ENCODE measurements at places on chromosomes 2 and 18.

- no peak for DNase-seq
These were observed 9.7 kb downstream of the TNS1 start for GRCh38 chr2:217993138-217993537.

GRCh38 chr2:107107351-107107750 lies 221.4 kb upstream of the ST6GAL2 start:
- DNase-seq = no peak

DNA sequence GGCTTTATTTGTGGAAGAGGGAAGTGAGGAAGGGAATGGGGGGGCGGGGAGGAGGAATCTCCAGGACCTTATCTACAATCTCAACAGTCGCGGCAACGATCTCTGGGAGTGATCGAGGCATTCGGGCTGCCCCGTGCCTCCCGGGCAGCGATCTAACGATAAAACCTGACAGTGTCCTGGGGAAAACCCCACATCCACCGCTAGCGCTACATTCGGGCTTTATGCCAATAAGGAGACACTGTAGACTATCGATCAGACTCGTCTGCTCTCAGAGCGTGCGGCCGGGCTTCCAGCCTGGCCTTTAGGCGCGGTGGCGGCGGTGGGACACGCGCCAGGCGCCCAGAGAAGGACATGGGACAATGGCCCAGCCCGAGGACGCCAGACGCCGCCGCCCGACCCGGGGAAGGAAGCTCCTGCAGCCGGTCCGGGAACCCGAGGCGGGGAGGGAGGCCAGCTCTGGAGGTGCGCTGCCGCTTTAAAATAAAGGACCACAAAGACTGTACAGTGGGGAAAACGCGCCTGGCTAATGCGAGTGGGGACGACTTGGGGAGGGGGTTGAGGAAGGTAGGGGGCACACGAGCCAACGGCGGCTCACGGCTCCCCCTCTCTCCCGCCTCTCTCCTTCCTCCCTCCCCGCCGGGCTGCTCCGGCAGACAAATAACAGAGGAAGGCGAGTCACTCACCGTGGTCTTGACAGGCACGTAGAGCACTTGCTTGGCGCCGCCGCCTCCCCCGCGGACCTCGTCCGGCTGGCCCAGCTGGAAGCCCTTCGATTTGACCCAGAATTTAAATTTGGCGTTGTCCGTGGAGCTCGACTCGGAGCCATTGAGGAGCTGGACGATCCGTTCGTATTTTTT lies 2.2 kb downstream of the NOL4 start:
- no peak for DNase-seq

GRCh38 chr2:219783359-219783975 lies 156.0 kb downstream of the SLC4A3 start:
- no peak for DNase-seq

DNA sequence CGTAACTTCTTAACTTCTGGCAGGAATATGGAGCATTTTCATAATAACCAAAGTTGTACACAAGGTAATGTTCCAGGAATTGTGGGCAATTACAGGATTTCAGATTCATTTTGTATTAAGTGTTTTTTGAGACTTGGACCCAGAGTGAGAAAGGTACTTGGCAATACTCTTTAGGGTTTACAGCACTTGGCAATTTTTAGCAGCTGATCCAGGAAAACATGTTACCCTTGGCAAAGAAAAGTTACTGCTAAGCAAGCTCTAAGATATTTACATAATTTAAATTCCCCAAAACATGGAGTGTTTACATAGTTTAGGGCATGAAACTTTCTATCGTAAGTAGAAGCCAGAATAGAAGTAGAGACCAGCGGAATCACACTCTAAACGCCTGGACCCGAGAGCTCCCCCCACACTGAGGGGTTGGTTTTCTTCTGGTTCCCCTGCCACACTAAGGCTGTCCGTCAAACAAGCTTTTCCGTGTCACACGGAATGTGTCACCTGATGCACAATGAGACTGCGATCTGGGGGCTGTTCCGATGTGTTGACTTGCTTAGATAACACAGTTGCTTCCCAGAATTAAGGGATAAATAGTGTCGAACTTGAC lies 177.1 kb downstream of the PTGR3 start:
- no peak for DNase-seq

DNA sequence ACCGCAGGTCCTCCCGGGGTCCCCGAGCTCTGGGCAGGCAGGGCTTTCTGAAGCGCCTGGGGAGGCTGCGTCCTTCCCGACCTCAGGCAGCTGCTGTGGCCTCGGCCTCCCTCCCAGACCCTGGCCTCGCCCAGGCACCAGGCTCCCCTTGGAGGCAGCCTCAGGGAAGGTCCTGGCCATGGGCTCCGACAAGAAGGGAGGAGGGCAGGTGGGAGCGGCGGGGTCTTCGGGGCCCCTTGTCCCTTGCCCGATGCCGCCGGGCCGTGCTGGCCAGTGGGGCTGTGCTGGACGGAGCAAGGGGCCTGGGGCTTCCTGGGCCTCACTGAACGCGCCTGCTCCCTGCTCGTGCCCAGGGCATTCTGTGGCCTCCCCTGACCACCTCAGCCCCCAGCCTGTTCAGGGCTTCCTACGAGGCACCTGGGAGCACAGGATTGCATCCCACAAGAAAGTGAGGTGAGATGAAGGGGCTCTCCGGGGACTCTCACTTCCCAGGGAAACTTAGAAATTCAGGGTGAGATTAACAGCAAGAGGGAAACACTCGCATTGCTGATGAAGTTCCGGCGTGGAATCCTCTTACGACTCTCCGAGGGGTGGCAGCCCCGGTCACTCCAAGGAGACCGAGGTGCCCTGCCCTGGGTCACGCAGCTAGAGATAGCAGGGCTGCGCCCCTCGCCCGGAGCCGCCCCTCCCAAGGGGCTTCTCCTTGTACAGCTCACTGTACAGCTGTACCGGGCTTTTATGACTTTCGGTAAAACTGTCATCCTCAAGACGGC lies 778 bp downstream of the MFSD2B start:
- DNase-seq = peak; percentile 44

- no peak for DNase-seq
These were observed 262.9 kb upstream of the KLHL29 start for GRCh38 chr2:23121968-23122648.

DNA sequence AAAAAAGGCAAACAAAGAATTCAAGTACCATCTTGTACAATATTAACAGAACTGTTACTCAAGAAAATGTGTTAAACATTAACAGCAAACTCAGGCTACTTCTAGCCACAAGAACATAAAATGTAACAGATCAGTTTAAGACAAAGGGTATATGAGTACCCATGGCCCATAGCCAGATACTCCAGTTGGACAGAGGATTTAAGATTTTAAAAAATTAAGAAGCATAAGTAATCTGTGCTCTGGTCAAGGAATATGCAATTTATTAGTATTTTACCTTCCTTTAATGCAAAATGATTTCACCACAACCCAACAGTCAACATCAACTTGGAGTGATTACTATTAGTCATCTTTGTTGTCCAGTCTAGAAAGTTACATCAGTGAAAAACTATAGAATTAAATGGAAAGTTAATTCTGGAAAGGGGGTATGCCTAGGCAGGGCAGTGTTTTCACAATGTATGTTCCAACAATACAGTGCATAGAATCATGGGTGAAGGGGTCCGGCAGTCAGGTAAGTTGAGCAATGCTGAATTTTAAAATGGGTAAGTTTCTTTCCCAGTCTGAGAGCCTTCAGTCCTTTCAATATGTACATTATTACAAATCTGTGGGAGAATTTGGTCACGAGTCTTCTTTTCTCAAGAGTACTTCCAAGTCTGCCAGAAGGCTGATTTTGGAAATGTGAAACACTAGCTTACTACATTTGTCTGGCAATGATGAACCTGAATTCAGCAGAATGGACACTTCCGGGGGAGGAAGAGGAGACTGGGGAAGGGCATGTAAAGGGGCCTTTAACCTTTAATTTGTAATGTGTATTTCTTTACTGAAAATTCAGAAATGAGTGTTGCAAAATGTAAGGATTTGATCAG lies 34.5 kb downstream of the SFT2D3 start:
- no peak for DNase-seq

GRCh38 chr18:67266246-67267237 lies 250.0 kb downstream of the DSEL start:
- DNase-seq = no peak

DNA sequence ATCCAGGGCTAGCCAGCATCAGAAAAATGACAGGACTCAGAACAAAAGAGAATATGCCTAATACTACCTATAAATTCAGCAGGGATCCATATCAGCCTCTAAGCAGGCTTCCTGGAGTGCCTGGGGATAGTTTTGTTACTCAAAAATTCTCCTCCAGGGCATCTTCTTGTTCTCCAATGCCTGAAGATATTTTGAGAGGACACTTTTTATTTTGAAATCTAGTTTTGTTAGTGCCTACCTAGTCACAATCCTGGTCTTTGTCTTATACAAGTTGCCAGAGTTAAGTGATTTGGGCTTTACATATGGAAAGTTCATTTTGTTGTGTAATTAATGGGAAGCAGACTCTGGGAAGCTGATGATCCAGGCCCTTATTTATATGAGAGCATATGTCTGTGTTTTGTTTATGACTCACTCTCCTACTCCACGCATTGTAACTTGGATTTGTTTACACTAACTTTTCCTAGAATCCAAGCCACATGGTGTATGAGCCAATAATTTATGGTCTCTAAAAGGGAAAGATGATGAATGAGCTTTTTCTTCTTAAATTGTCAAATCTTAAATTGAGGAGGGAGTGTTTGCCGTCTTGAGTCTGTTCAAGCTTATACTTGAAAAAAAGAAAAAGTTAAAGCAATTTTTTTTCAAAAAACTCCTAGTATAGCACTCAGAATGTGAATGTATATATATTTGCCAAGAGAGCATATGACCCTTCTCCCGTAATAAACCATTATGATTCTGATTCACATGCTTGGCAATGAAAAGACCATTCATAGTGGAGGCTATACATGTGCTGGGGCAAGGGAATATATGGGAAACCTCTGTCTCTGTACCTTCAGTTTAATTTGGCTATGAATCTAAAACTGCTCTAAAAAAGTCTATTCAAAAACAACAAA lies 370.3 kb downstream of the SETBP1 start:
- no peak for DNase-seq

DNA sequence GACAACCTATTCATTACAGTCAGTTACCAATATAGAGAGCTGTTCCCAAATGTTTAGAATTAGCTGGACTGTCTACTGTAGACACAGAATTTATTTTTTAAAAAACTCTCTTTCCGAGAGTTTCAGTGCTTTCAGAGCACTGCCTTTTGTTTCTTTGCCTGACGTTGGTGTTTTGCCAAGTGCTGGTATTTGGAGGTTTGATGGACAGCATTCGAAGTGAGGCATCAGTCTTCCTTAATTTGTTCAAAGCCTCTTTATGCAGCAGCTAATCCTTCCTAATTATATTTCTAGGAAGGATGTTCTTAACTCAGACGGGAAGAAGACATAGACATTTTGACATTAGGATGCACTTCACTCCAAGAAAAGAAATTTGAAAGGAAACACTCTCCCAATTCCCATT lies 83.2 kb downstream of the LTBP1 start:
- DNase-seq = no peak

GRCh38 chr18:3499501-3499900 lies 49.5 kb downstream of the TGIF1 start:
- DNase-seq = no peak

GRCh38 chr2:147634826-147635225 lies 210.0 kb upstream of the ACVR2A start:
- no peak for DNase-seq

DNA sequence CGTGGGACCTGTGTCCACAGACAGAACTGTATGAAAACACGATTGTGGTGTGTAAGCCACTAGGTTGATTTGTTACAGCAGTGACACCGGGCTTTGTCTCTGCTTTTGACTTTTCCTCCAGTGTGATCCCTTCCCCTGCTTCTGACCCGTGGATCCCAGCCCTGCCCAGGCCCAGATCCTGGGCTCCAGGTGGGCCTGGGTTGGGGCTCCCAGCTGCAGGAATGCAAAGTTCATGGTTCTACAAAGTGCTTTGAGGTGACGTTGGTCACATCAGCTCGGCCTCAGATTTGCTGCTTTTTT lies 26.8 kb downstream of the HPCAL1 start:
- no peak for DNase-seq

DNA sequence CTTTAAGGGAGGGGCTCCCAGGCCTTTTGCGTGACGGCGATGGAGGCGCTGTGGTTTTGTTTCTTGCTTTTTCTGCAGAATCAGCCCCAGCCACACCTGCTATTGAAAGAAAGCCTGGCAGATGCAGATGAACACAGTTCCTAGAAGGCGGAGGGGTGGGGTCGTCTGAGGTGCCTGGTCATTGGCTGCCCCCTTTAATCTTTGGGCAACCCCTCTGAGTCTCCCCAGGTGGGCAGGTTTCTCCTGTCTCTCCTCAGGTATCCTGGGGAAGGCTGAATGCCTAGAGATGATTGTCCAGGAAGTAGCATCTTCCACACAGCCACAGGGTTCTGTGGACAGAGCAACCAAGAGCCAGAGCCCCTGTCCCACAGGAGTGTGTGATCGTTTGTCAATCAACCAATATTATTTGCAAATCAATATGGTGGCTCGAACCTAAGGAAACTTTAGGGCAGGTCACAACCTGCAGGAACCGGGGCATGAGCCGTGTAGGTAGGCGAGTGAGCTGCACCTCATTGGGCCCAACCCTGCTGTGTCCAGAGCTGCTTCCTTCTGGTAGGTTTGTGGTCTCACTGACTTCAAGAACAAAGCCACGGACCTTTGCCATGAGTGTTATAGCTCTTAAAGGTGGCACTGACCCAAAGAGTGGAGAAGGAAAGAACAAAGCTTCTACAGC lies 104.3 kb downstream of the NDUFA10 start:
- DNase-seq = no peak

DNA sequence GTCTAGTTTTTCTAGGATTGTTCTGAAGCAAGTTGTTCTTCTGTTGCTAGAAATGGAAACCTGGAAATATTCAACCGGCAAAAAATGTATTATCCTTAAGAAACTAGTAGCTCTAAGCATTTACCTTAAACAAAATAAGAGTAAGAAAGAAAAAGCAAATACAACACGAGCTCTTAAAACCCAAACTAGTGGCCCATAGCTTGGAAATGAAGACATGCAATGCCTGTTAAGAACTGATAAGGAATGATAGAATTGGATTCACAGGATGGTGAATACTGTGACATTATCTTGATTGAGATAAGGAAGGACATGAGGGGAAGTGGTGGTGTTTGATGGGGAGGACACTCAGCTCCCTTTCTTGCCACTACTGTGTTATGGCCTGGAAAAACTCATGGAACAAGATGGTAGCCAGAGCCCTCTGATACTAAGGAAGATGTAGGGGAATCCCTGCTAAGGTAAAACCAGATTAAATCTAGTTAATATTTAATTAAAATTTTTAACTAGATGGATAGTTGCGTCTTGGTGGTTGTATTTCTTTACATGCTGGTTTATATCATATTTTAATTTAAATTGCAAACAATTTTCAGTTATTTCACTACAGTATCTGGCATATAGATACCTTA lies 193.8 kb downstream of the LPIN1 start:
- peak; percentile 64 for DNase-seq

DNA sequence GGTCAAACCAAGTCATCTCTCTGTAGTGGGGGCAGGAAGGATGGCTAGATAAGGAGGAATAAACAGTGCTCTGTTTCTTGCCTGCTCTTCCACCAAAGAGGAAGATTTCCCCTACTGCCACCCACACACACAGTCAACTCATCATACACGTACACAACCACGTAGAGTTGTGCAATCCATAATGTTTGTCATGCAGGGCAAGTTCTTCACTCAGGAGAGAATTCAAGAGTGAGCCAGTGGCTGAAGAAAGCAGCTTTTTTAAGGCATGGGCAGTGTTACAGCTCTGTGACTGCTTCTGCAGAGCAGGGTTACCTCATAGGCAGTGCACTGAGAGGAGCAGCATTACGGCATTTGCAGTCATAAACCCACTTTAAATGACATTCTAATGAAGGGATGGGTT lies 283.0 kb downstream of the RND3 start:
- DNase-seq = no peak

GRCh38 chr2:218008060-218009040 lies 5.6 kb upstream of the TNS1 start:
- no peak for DNase-seq

- no peak for DNase-seq
These were observed 82.6 kb downstream of the MBP start for GRCh38 chr18:77049938-77050337.
